Kidney glomerular epithelial cell (primary cell): ENCODE measurements at places on chromosomes 13 and 19.

GRCh38 chr13:90120026-90120425 lies 1227.5 kb upstream of the MIR17HG start:
- no peak for DNase-seq

- DNase-seq, result peak; percentile 40
Measured at GRCh38 chr19:3275583-3276340, 51.3 kb downstream of the CELF5 start.

DNA sequence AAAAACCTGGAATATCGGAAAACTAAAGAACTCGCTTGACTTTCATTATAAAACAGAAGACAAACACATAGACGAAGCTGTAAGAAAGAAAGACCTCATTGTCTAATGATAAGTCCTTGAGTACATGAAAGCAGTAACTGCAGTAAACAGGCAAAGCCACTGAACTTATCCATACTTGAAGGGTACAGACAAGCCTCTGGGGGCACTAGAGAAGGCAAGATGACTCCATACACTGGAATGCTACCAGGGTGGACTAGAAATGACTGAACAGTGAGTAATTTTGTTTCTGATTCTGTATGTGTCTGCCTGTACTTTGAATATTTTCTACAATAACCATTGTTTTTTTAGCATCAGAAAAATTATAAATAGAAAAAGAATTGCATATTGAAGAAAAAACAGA lies 507.9 kb downstream of the UQCRFS1 start:
- peak; percentile 93 for DNase-seq

GRCh38 chr19:14377883-14378328 lies 3.3 kb upstream of the ADGRE5 start:
- no peak for DNase-seq

DNA sequence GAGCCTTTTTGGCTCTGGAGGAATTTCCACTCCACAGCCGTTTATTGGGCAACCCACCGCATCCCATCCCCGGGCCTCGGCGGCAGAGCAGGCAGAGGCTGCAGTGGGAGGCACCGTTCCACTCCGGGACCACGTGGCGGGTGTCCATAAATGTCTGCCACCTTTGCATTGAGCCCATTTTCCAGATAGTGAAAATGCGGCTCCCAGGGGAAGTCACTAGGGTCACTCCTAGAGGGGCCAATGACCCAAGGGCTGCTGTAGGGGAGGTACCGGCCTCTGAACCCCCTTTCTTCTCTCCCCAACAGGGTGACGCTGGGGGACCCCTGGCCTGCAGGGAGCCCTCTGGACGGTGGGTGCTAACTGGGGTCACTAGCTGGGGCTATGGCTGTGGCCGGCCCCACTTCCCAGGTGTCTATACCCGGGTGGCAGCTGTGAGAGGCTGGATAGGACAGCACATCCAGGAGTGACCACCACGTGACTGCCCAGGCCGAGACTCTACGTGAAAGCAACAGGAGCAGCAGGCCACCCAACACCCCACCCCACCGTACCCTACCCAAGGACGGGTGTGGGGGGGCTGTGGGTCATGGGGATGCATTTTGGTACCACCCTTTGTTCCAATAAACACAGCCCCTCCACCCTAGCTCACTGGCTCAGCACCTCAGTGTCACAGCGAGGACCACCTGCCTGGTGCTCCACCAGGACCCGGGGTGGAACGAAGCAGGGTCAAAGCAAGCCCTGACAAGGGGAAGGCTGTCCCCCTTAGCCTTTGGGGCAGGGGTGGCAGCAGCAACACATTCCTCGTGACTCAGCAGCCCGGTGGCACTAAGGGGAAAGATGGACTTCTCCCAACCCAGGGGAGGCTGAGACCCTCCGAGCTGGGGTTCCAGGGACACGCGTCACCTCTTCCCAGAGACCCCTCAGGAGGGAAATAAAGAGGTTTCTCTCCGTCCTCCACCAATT lies 1.5 kb downstream of the TIMM13 start:
- no peak for DNase-seq

DNA sequence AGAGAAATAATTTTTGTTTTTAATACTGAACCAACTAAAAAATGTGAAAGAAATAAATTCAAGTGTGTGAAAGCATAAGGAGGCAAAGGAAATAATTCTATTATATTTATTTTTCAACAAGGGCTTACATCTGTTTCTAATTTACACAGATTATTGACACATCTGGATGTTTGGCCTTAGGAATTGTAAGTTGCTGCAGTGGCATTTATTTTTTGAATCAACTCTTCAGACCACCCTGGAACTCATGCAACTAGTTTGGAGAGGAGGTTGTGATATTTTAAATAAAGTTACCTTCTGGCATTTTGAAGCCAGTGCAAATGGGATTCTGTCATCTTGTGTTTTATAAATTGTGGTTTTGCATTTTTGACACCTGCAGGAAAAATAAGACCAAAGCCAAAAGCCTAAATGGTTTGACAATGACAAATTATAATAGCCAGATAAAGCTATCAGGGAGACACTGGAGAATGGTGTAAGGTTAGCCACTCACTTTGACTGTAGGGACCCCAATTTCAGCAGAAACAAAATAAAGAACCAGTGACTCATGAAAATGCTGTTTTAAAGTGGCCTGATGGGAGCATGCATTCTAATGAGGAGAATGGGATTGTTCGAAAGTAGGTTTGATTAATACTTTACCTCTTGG lies 192.9 kb downstream of the KLF5 start:
- DNase-seq, result no peak
